A549 treated with GW870086 at 1 μM for 4 hours (cell line): ENCODE measurements at places on chromosomes 6 and 20. TPM values are rescaled to one million over a fixed set of nuclear protein-coding genes. Genes with fewer than 3 reads are reported as not detected.

MLN gene
- not detected in 5 replicates for total RNA-seq

LINC00237 gene
- total RNA-seq, result not detected in 5 replicates

EGFL8 gene
- 0.94 to 1.8 TPM (median 1.5 TPM) in 5 replicates for total RNA-seq

MYH7B gene
- total RNA-seq, result 0.06 to 0.19 TPM (median 0.12 TPM) in 5 replicates
